ENCODE measurements at places on chromosomes 3 and 15.

GRCh38 chr15:48925714-48926223, 38.0 kb downstream of the SHC4 start:
- DNase-seq = no peak

GRCh38 chr15:45180201-45180600, 7.6 kb downstream of the SHF start:
- no peak for DNase-seq

- no peak for DNase-seq
These were observed 320.9 kb downstream of the FOXP1 start for GRCh38 chr3:71262364-71263265.

DNA sequence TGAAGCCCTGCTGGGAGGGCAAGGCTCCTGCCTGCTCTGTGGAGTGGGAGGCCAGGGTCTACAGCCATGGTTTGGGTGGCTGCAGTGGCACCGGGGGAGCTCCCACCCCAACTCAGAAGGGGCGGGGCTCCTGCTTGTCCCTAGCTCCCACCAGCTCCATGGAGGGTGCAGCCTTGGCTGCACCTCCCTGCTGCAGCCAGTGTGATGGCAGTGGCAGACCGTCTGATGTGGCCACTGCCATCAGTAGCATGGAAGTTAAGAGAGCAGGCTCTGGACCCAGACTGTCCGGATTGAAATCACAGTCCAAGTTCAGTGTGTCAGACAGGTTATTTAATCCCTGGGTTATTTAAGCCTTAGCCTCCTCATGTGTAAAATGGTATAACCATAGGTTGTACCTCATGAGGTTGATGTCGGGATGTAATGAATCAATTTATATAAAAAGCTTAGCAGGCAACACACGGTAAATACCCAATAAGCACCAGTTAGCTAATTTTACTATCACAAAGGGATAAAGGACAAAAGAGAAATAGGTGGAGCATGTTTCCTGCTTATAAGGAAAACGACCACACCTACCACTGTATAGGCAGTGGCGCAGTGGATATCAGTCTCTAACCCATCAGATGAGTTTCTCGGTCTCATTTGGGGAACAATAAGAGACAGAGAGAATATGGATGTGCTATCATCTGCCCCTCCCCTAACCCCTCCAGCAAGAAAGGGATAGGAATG, 13.1 kb upstream of the NR1I2 start:
- no peak for DNase-seq

DNA sequence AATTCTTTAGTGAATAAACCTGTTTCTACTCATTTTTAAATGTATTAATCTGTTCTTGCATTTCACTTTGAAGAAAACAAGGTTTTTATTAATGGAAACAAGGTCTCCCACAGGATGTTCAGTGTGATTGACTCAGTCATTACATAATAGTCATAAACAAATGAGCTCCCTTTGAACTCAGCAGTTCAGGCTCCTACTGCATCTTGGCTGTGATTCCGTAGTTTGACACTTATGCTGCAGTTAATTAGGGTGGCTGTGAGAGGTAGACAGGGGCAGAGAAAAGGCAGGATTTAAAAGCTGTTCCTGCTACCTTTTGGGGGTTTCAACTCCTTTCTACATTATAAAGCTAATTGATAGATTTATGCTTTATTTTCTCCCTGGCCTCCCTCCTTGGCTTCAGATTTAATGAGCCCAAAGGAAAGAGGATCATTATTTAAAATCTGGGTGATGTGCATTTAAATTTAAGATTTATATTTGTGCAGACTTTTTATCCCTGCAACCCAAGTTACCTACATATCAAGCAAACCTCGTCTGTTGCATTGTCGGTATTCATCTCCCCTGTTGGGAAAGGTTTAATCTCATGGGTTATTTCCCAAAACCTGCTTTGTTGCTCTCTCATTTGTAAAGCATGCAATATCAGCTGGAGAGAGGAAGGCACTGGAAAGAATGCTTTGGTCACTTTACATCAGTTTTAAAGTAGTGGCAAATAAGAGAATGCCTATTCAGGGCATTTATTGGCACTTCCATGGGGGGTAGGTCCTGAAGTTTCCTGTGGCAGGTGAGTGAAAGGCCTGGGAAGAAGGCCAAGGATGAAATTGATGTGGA, 345.0 kb upstream of the NR2E3 start:
- DNase-seq = no peak

GRCh38 chr3:48428572-48429316, 1.1 kb downstream of the PLXNB1 start:
- peak; percentile 46 for DNase-seq

DNA sequence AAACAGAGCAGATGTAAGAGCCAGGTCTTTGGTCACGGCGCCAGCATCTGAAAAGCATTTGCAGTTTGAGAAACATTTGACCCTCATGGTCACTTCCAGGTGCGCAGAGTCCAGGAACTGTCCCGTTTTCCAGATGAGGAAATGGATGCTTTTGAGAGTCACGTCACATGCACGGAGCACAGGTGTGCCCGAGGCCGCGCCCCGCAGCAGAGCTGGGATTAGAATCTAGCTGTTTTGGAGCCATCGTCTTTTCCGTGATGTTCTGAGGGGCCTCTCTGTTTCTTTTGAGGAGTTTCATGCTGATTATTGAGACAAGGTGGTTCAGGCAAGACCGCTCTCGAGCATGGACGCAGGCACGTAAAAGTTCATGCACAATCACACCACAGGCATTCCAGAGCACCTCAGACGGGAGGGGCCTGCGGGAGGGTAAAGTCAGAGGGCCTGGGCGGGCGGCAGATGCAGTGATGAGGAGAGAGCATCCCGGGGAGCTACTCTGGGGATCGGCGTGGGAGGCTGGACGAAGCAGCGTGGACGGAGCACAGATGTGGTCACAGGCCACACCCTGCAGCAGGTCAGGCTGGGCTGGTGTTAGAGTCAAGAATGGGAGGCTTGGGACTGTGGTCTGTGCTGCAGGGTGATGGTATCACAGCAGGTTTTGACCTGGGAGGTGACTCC, 139.2 kb upstream of the MEF2A start:
- DNase-seq = no peak

- DNase-seq = peak; percentile 15
These were observed 71.5 kb upstream of the EIF1B start for GRCh38 chr3:40237889-40238571.

DNA sequence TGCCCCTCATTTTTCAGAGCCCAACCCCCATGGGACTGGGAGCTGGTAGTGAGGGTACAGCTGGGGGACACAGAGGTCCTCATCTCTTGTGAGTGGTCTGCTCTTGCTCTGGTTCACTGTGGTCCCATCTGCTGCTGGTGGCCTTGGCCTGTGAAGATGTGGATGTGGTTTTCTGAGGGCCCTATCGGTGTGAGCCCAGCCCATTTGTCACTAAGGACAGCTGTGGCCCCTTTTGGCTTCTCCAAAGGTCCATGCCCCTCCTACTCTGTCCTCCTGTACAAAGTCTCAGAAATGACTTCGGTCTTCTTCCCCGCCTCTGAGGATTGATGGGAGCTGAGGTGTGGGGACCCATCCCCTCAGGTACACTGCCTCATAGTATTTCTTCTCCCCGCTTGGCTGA, 21.0 kb downstream of the LIPC start:
- no peak for DNase-seq

GRCh38 chr3:171245796-171246765, 214.1 kb downstream of the TNIK start:
- DNase-seq = no peak

GRCh38 chr15:26242565-26243071, 379.5 kb upstream of the ATP10A start:
- DNase-seq = no peak

DNA sequence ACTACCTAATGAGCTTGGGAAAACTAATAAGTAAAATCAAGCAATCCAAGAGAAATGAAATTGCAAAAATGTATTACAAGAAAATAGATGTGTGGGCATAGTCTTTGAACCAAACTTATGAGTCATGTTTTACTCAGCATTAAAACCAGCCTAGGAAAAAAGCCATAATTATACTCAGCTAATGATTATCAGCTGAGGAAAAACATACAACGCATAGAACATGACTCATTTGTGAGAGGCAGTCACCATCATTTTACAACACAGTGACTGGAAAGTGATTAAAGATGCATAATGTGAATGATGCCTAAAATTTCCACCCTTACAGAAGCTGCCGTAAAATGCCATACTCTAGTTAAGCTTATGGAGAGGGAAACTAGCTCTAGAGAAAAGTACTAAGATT, 238.0 kb upstream of the EOMES start:
- DNase-seq = no peak

DNA sequence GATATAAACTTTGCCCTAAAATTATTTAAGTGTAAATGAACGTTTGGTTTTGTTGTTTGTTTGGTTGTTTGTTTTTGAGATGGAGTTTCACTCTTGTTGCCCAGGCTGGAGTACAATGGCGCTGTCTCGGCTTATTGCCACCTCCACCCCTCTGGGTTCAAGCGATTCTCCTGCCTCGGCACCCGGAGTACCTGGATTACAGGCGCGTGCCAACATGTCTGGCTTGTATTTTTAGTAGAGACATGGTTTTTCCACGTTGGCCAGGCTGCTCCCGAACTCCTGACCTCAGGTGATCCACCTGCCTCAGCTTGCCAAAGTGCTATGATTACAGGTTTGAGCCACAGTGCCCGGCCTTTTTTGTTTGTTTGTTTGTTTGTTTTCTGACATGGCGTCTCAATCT, 87.9 kb upstream of the CHD2 start:
- DNase-seq = no peak

- no peak for DNase-seq
These were observed 18.2 kb upstream of the PLCL2 start for GRCh38 chr3:16866571-16866970.

GRCh38 chr15:35691891-35692867, 146.2 kb upstream of the DPH6 start:
- DNase-seq = no peak

DNA sequence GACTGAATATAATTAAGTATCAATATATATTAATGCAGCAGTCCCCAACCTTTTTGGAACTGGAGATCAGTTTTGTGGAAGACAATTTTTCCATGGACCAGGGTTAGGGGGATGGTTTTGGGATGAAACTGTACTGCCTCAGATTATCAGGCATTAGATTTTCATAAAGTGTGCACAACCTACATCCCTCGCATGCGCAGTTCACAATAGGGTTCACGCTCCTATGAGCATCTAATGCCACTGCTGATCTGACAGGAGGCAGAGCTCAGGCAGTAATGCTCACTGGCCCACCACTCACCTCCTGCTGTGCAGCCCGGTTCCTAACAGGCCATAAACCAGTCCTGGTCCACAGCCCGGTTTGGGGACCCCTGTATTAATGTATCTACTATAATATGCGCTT, 95.6 kb downstream of the ULK4 start:
- DNase-seq = no peak

DNA sequence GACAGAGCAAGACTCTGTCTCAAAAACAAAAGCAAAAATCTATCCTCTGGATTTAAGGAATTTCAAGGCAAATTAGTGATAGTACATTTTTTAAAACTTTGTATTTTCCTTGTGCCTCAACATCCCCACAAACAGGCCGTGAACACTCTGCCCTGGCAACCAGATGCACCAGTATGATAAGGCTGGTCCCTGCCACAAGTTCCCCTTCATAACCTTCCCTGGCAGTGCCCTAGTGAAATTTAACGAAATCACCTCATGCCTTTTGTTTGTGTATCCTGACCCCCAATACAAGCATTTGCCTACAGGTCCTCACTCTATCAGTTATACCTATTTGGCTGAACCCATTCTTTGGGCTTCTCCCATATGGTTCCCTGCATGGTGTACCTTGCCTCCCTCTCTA, 107.4 kb upstream of the FLNB start:
- DNase-seq = no peak

DNA sequence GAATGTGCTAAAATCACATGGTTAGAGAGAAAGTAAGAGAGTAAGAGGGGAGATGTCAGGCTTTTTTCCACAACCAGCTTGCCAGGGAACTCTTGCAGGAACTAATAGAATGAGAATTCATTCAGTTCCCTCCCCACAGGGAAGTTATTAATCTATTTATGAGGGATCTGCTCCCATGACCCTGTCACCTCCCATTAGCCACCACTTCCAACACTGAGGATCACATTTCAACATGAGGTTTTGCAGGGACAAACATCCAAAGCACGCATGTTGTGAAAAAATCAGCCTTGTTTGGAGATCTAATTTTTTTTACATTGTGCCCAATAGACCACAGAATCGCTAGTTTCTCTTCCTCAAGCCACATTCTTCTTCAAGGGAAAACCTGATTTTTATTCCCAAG, 904.0 kb downstream of the TBL1XR1 start:
- DNase-seq = no peak

- no peak for DNase-seq
These were observed 440.0 kb upstream of the PROK2 start for GRCh38 chr3:72224804-72225509.

GRCh38 chr15:51191072-51191670, 96.5 kb upstream of the TNFAIP8L3 start:
- DNase-seq = no peak

GRCh38 chr3:41129731-41130130, 69.6 kb upstream of the CTNNB1 start:
- DNase-seq = no peak

DNA sequence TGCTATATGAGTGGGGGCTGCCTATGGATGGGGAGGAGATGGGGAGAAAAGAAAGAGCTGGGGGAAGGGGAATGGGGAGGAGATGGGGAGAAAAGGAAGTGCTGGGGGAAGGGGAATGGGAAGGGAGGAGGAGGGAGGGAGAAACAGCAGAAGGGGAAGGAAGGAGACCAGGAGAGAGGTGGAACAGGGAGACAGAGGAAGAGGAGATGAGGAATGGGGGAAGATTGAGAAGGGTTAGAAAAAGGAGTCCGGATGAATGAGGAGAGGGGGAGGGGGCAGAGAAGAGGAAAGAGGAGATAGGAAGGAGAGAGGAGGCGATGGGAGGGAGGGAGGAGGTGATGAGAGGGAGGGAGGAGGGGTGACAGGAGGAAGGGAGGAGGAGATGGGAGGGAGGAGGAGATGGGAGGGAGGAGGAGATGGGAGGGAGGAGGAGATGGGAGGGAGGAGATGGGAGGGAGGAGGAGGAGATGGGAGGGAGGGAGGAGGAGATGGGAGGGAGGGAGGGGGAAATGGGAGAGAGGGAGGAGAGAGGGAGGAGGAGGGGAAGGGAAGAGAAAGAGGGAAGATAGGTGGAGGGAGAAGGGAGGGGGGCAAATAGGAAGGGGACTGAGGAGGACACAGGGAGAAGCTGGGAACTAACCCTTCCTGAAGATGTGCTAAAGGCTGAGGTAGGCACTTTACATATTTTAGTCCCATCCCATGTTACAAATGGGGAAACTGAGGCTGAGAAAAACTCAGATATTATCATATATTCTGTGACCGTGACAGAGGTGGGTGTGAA, 6.6 kb upstream of the BCL2L10 start:
- DNase-seq = no peak

DNA sequence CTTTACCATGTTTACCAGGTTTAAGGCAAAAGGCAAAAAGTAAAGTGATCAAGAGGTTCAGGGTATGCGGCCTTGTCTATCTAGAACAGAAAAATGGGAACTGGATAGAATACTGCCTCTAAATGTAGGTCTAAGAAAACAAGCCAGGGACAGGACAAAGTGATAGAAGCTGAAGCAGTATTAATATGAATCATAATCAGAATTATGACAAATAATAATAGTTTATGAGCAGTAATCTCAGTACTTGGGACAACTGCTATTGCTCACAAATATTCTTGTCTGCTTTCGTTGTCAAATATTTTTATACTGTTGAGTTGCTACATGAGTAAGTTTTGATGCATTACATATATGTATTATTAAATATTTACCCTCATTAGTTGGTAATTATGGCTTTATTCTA, 356.9 kb upstream of the RBMS3 start:
- no peak for DNase-seq

GRCh38 chr3:186105543-186105942, 3.3 kb downstream of the ETV5 start:
- DNase-seq = no peak

GRCh38 chr3:115272036-115272824, 125.1 kb upstream of the ZBTB20 start:
- DNase-seq = peak; percentile 13

Measured in cerebellum (tissue), 4 donors.